SK-N-MC (cell line): ENCODE measurements at places on chromosomes 12 and 14.

DNA sequence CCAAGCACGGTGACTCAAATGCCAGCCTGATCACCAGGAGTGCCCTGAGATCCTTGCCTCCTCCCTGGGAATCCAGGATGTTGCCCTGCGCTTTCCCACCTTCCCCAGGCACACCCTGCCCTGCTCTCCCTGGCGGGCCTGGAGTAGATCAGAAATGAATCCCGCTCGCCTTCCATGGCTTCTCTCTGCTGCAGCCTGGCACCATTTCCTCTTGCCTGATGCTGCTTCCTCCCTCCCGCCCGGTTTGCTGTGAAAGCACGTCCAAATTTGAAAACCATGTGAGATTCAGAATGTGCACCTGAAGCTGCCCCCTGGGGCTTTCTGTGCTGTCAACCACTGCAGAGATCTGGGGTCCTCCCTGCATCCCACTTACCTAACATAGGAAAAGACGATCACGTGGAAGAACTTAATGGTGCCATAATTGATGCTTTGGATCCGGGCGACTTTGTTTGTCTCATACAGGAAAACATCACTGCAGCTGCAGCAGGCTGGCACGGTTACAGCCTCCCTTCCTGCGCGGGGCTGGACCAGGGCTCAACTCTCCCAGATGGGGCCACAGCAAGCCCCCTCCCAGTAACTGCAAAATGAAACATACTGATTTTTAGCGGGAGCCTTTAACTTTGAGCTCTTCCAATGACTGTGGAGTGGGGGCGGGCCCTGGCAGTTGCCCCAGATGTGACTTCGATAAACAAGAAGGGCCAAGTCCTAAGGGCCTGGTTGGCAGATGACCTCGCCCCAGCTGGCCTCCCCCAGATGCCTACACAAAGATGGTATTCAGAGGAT, 24.9 kb upstream of the C12orf76 start:
- DNase-seq = no peak

GRCh38 chr12:76006028-76006925, 25.3 kb downstream of the PHLDA1 start:
- DNase-seq = no peak

- no peak for DNase-seq
Observed at GRCh38 chr14:64467566-64467965, 2.3 kb downstream of the AKAP5 start.

DNA sequence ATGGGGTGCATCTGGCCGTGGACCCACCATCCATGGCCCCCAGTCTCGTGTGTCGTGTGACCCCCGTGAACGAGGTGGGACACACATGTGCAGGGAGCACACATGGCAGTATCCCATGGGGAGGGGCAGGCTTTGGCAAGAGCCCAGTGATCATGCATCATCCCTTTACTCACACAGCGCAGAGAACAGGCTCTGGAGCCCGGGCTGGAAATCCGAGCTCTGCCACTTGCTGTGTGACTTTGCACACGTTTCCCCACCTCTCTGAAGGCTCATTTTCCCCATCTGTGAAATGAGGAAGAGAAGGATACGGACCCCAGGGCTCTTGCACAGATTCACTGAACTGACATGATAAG, 119.9 kb downstream of the PHETA1 start:
- no peak for DNase-seq

GRCh38 chr12:118685983-118686607, 295.2 kb upstream of the SRRM4 start:
- DNase-seq = no peak

DNA sequence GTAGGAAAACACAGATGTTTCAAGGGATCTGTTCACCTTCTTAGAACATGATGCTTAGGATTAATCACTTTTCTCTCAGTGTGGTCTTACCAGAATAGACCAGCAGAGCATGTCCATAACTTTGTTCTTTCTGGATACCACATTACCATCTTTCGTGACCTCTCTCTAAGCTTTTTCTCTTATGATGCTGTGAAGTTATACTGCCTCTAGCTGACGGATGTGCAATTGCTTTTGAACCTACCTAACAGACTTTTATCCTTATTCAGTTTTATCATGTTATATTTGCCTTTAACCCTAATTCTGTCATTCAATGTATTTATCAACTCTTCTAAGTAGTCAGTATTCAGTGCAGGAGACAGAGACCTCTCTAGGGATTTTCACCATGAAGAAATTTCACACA, 246.7 kb downstream of the DACT1 start:
- DNase-seq = no peak

DNA sequence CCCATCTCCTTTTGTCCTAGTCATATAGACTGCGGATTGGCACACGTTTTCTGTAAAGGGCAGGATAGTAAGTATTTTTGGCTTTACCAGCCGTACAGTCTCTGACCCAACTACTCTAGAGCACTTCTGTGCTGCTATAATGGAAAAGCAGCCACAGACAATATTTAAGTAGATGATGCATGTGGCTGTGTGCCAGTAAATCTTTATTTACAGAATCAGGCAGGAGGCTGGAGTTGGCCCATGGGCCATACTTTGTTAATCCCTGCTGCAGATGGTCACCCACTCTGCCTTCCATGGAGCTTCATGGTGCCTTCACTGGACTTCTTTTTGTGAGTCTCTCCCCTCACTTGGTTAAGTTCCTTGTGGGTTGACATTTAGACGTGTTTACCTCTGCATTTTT, 584.5 kb upstream of the TBX3 start:
- DNase-seq = no peak

- DNase-seq = no peak
Observed at GRCh38 chr12:116040402-116040801, 237.1 kb downstream of the MED13L start.
